CD4-positive, alpha-beta T cell treated with Interleukin-2 at 100 ng/mL for 4 hours (primary cell): ENCODE measurements at places on chromosomes 6 and 20.

- no peak for DNase-seq
Measured at GRCh38 chr6:156612361-156612760, 164.8 kb upstream of the ARID1B start.

DNA sequence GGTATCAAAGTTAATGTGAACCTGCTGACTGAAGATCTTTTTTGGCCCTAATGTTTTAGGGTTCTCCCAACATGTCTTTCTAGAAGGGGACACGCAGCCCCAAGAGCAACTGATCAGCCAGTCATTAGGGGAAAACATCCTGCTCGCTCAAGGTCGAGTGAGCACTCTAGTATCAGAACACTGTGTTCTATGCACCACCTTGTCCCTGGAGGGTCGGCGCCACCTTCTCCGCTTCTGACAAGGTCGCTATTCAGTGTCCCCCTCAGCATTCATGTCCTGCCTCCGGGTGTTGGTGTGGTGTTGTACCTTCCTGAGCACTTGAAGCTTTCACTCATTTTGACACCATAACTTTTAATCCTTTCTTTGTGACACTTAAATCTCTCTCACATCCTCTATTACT lies 331.2 kb upstream of the KCNQ5 start:
- no peak for DNase-seq

- DNase-seq = no peak
Measured at GRCh38 chr6:169183233-169183632, 70.4 kb downstream of the THBS2 start.

DNA sequence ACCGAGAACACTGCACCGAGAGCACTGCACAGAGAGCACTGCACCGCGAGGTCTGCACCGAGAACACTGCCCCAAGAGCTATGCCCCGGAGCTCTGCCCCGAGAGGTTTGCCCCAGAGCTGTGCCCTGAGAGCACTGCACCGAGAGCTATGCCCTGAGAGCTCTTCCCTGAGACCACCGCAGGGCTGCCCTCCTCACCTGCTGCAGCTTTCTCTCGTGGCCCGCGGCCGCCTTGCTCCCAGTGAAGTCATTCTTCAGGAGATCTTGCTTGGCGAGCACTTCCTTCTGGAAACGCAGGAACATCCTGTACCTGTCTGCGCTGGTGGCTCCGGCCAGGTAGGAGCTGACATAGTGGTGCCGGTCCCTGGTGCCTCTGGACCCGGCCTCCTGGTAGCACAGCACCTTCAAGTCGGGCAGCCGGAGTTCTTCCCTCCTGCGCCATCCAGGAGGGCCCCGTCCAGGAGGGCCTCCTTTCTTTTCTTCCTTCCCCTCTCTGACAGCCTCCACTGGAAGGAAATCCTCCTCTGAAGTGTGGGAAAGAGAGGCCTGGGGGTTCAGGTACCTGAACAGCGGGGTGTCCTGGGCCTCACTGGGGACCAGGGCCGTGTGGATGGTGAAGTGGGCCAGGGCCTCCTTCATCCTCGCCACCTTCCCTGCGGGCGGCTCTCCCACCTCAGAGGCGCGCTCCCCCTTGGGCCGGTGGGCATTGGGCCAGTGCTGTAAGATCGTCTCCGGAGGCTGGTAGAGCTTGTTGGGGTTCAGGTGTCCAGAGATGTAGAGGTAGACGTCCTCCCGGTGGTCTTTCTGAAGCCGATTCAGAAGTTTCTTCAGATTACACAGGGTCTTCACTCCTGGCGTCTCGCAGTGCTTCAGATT lies 7.8 kb downstream of the C6orf118 start:
- no peak for DNase-seq

- DNase-seq = no peak
Measured at GRCh38 chr6:33414592-33415271, 3.2 kb downstream of the CUTA start.

- DNase-seq = no peak
Measured at GRCh38 chr6:135412761-135413160, 84.8 kb downstream of the AHI1 start.

GRCh38 chr6:3509336-3509735 lies 52.5 kb upstream of the SLC22A23 start:
- DNase-seq = no peak

DNA sequence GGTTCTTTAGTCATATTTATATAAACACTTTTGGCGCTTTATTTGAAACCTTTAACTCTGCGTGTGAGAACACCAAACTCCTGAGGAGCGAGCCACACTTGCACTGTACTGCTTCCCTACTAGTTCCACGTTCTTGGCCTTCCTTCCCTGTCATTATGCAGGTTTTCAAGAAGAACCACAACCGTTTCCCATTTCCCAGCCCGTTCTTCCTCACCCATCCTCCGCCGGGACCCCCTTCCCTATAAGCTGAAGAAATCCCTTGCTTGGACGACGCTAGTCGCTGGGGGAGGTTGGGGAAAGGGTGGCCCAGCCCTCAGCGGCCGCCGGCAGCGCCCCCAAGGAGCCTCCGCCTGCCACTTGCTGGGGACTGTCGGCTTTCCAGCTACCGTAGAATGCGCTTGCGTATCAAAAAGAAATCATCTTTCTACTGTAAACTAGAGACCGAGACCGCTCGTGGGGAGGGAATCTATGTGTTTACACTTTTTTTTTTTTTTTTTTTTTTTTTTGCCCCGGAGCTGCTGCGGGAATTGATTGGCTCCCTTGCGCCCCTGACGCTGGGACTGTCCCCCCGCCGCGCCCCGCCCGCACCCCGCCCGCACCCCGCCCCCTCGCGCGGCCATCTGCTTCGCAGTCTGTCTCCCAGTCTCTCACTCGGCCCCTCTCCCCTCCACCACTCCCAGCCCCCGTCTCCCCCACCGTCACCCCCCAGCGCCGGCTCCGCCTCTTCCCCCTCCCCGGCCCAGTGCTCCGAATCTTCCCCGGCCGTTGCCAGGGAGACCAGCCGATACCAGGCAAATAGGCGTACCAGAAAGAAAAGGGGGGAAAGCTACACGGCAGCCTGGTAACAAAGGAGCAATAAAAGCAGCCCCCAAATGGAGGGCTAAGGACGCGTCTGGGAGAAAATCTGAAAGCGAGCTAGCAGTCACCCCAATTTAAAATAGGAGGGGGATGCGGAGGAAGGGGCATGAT lies 2.3 kb upstream of the MARCKS start:
- no peak for DNase-seq

DNA sequence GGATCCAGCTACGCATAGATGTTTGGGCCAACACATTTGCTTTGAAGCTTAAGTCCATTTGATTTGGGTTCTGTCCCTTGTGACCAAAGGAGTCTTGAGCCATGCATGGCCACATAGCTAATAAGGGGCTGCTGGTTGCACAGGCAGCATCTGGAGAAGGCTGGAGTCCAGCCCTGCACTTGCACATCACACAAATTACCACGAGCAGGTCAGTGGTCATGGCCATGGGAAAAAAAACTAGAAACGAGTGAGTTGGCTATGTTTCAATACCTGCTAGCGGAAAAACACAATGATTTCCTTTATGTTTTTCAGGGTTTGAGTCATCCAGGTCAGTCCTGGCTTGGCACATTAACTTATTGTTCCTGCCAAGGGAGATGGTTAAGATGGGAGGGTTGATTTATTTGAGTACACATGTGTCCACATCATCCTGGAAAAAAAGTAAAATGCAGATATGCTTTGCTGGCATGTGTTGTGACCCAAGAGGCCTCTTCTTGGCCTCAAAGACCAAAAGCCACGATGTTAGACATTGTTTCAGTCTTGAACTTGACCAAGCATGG lies 5.6 kb upstream of the STX16 start:
- no peak for DNase-seq

DNA sequence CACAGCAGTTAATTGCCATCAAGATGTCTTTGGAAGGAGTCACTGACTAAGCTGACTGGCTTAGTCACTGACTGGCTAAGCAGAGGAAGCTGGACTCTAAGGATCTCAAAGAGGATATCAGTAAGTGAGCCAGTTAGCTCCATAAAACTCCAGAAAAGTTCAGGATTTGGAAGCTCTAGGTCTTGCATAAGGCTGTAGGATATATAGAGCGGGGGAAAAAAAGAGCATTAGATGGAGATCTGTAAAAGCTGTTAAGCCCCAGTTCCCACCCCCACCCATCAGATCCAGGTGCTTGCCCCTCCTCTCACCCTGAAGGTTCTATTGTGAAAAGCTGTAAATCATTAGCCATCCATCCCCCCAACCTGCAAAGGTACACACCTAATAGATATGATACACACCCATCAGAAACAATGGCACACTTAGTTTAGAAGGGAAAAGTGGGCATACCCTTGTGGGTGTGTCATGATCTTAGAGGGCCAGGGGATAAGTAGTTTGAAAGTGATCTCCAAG lies 32.2 kb downstream of the CARMIL1 start:
- no peak for DNase-seq

- DNase-seq = no peak
Measured at GRCh38 chr6:161001421-161001820, 9.9 kb downstream of the MAP3K4 start.
